ENCODE measurements at places on chromosomes 16 and 17. TPM values are rescaled to one million over a fixed set of nuclear protein-coding genes. Genes with fewer than 3 reads are reported as not detected.

The TEKT3 gene
- 0.59 TPM for total RNA-seq

The KRTAP4-4 gene
- total RNA-seq = not detected

The SLC13A2 gene
- total RNA-seq = not detected

The EVI2B gene
- total RNA-seq = not detected

The KAT7 gene
- 15.1 TPM for total RNA-seq
